ENCODE measurements at places on chromosomes 2 and 18. TPM values are rescaled to one million over a fixed set of nuclear protein-coding genes. Genes with fewer than 3 reads are reported as not detected.

TPO gene
- total RNA-seq: not detected

PAX8 gene
- total RNA-seq: 2.9 TPM

TMEM247 gene
- total RNA-seq: 0.43 TPM

PCARE gene
- total RNA-seq: not detected

ZDBF2 gene
- total RNA-seq: 36.1 TPM

WNT10A gene
- total RNA-seq: not detected

UPP2 gene
- not detected for total RNA-seq

DPP4 gene
- 636 TPM for total RNA-seq

TUBA4A gene
- total RNA-seq: 7.0 TPM

INPP4A gene
- total RNA-seq: 30.2 TPM

ZNF804A gene
- total RNA-seq: 5.2 TPM

FMNL2 gene
- total RNA-seq: 31.9 TPM

PER2 gene
- 5.9 TPM for total RNA-seq

TCF23 gene
- not detected for total RNA-seq

ANO7 gene
- total RNA-seq: 0.22 TPM

VAMP5 gene
- 22.8 TPM for total RNA-seq

GAL3ST2 gene
- total RNA-seq: 0.14 TPM

STPG4 gene
- 1.6 TPM for total RNA-seq

CERS6 gene
- 9.9 TPM for total RNA-seq

PLGLB1 gene
- 1.0 TPM for total RNA-seq

KCTD18 gene
- total RNA-seq: 13.2 TPM

ALPI gene
- total RNA-seq: not detected

MARCO gene
- not detected for total RNA-seq

CPS1 gene
- total RNA-seq: 4.2 TPM

IDH1 gene
- 246 TPM for total RNA-seq

HNRNPLL gene
- 57.1 TPM for total RNA-seq

TMEM150A gene
- total RNA-seq: 17.7 TPM

PLEKHH2 gene
- total RNA-seq: 1.1 TPM

ICOS gene
- not detected for total RNA-seq

KLHL30 gene
- 1.1 TPM for total RNA-seq

HMSD gene
- 0.44 TPM for total RNA-seq

LDLRAD4 gene
- 0.14 TPM for total RNA-seq

UGT1A10 gene
- 0.22 TPM for total RNA-seq

KLF7 gene
- 16.0 TPM for total RNA-seq

UBR3 gene
- 14.7 TPM for total RNA-seq

UGT1A8 gene
- total RNA-seq: not detected

DSG2 gene
- total RNA-seq: 12.5 TPM

BCL11A gene
- 1.6 TPM for total RNA-seq

NAT8 gene
- total RNA-seq: not detected

ELMOD3 gene
- total RNA-seq: 11.6 TPM

BCL2L11 gene
- total RNA-seq: 0.29 TPM

DNER gene
- total RNA-seq: 13.7 TPM

POLE4 gene
- 24.7 TPM for total RNA-seq

CEBPZ gene
- 43.2 TPM for total RNA-seq

LIMS4 gene
- total RNA-seq: 18.6 TPM

Data from placental pericyte (primary cell).